ENCODE measurements at places on chromosomes 6 and 20.

GRCh38 chr20:50688256-50688975 is 2.9 kb downstream of the RIPOR3 start:
- no peak for DNase-seq

DNA sequence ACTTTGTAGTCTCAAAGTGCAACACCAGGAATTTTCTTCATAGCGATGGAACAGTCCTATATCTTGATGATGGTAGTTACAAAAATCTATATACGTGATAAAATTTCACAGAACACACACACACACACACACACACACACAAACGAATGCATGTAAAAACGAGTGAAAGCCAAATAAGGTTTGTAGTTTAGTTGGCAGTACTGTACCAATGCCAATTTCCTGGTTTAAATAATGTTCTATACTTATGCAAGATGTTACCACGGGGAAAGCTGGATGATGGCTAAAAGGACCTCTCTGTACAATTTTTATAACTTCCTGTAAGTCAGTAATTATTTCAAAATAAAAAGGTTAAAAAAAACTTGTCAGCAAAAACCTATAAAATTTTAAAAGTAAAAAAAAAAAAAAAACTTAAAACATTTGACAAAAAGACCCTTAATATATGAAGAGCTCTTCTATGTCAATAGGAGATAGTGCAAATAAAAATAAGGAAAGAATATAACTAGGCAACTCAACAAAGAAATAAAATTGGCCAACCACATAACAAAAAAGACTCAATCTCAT is 37.6 kb downstream of the PDSS2 start:
- no peak for DNase-seq

GRCh38 chr6:15864038-15864707 is 201.3 kb upstream of the DTNBP1 start:
- no peak for DNase-seq

DNA sequence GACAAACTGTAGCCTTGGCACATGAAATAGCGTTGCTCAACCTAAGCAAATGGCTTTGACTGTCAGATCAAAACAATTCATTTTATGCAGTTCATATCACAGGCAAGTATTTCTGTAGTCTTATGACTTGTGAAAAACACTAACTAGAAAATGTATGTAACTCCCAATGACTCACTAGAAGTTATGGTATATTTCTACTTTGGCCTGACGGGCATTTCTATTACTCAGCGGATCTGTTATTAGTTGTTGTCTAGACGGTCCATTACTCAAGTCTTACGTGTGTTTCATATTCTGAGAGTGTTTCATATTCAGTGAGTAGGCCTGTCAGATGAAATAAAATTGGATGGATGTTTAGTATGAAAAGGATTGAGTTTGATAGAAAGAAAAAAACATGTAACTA is 880.9 kb downstream of the PRIM2 start:
- DNase-seq = no peak

DNA sequence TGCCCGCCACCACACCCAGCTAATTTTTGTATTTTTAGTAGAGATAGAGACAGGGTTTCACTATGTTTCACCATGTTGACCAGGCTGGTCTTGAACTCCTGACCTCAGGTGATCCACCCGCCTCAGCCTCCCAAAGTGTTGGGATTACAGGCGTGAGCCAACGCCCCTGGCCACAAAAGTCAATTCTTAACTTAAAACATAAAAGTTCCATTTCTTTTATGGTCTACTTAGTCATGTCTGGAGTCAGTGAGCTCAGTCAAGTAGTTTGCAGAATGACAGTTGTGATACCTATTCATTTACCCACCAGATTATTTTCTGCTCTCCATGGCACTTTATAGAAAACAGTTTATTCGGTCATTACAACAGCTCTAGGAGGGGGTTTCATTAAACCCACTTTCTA is 103.1 kb upstream of the ESR1 start:
- no peak for DNase-seq

DNA sequence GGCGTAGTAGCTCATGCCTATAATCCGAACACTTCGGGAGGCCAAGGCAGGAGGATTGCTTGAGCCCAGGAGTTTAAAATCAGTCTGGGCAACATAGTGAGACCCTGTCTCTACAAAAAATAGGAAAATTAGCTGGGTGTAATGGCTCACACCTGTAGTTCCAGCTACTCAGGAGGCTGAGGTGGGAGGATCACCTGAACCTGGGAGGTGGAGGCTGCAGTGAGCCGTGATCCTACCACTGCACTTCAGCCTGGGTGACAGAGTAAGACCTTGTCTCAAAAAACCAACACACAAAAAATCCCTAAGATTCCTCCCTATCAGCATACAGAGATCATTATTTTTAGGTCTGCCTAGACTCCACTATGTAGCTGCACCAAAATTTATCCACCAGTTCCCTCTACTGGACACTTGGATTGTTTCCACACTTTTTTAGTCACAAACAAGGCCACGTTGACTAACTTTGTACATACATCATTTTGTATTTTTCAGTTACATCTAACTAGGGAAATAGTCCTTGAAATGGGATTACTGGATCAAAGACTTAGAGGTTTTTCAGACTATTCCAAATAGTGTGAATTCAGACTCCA is 3.6 kb upstream of the PHF1 start:
- DNase-seq = no peak

DNA sequence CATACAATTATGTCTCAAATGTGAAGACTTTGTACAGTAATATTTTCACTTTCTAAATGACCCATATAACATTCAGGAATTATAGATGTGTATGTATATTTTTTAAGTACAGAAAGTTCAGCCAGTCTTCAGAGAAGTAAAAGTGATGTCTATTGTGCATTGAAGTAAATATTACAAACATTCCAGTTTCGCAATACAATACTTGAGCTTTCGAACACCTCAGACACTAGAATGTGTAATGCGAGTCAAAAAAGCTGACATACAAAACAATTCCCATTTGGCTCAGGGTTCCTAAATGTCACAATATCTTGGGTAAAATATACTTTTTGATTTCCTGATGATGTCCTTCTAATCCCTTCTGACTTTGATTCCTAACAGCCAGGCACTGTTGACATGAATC is 101.4 kb downstream of the ZNF217 start:
- DNase-seq = no peak

GRCh38 chr6:18388942-18389341 is 1.8 kb downstream of the RNF144B start:
- DNase-seq = no peak

DNA sequence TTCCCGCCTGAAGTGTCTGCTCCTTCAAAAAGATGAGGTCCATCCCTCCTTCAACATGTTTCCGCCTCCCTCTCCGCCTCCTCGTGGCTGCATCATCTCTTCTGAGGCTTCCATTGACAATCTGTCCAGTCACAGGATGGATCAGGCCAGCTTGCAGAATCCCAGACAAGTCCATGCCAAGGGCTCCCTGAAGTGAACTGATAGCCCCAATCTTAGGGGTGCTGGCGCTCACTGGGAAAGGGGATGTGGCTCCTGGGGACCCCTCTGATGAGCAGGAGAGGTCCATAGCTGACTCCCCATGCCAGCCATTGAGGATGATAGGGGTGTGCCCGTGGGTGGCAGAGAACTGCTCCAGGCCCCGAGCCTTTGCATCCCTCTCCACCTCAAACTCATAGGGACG is 48.6 kb upstream of the EMILIN3 start:
- DNase-seq = no peak

DNA sequence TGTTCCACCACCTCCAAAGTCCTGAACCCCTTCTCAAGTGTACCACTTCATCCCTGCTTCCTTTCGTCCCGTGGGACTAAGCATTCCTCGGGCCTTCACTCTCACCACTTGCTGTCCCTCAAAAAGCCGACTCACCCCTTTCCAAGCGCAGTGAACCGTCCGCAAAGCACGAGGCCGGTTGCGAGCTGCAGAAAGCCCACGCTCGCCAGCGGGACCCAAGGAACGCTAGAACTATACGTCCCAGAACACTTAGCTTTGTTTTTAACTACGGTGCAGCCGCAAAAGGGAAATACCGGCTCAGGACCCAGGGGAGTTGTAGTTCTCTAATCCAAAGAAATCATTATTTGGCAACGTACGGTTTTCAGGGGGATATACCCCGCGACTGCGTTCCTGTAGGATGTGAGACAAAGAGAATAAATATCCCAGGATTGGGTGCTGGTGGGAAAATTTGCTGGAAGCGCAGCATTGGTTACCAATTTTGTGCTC is 416 bp upstream of the POLR1H start:
- no peak for DNase-seq

- DNase-seq = peak; percentile 15
Observed at GRCh38 chr20:14717134-14717999, 380.0 kb upstream of the FLRT3 start.

DNA sequence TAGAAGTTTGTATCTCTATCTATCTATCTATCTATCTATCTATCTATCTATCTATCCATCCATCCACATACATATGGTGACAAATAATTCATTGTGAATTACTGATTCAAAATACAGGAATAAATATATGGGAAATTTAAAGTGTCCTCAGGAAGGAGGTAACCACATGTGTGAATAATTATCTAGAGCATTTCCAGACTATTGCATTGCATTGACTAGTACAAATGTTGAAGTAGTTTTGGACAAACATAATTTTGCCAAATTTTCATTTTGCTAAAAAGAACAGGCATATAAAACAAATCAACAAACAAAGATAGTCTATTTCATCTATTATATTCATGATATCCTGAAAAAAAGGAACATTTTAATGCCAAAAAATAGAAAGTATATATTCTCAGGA is 192.7 kb downstream of the UTRN start:
- DNase-seq = no peak

DNA sequence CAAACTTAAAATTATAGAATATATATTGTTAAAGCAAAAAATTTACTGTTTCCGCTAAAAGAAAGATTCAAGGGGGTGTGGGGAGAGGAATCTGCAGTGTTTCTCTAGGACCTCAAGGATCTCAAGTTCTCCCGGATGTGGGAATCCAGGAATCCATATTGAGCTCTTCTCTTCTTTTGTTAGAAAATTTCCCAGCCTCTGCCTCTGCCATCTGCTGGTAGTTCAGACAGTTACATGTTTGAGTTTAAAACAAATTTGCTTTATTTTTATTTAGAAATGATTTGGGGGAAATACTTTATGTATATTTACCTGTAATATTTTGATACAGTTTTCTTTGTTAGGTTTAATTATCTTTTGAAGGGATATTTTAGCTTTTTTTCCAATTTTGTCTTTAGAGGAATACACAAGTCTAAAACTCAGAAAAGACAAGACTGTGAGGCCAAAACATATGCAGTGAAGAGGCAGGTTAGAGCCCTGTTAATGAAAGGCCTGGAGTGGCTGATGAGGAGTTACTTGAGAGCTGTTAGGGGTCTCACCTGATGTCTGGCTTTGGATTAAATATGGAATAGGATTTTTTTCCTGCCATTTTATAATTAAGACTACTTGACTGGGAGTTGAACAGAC is 268.8 kb downstream of the ARID1B start:
- no peak for DNase-seq

DNA sequence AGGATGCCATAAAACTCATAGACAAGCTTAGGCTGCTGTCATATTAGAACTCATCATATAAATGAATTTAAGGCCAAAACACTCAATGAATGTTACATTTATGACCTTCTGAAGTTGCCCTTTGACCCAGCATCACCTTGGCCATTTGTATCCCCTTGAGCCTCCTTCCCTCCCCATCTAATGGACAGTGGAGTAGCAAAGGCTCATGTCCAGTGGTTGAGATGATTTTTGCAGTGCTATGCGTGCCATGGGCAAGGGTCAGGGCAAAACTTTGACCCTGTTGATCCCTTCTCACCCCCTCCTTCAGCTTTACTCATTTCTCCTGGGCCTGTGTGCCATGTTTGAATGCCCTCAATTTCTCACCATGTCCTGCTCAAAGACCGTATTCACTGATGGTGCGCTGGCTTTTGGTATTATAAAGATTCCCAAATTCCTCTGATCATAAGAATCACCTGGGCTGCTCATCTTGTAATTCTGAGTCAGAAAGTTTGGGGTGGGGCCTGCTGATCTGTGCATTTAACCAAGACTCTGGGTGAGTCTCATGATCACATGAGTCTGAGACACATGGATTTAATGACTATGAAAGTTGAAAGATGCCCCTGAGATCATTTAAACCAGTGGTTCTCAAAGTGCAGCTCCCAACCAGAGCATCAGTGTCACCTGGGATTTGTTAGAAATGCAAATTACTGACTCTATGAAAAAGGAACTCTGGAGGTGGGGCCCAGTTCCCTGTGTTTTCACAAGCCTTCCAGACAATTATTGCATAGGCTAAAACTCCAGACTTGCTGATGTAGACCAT is 57.5 kb upstream of the IL20RA start:
- DNase-seq = peak; percentile 26
